ENCODE measurements at places on chromosomes 7 and 10.

- no peak for DNase-seq
These were observed 155.7 kb downstream of the EBF3 start for GRCh38 chr10:129808092-129808983.

DNA sequence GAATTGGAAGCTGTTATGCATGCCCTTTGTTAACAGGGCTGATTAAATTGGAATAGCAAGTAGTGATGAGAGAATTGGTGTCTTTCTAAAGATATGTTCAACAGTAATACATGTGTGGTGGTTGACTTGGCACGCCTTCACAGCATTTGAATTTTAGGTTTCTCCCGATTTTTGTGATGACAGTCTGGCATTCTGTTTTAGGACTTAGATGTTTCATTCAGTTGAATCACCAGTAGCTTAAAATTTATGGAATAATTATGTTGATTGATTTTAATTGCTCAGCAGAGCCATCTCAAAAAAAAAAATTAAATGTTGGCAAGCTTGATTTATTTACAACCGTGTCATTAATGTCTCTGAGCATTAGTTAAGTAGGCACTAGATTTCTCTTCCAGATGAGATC lies 219.7 kb downstream of the CSTF2T start:
- no peak for DNase-seq

GRCh38 chr7:150377196-150377595 lies 1.9 kb upstream of the ZNF775 start:
- no peak for DNase-seq

GRCh38 chr7:139875821-139876241 lies 46.8 kb downstream of the TBXAS1 start:
- no peak for DNase-seq

GRCh38 chr10:85888559-85888958 lies 478.0 kb downstream of the GRID1 start:
- no peak for DNase-seq

DNA sequence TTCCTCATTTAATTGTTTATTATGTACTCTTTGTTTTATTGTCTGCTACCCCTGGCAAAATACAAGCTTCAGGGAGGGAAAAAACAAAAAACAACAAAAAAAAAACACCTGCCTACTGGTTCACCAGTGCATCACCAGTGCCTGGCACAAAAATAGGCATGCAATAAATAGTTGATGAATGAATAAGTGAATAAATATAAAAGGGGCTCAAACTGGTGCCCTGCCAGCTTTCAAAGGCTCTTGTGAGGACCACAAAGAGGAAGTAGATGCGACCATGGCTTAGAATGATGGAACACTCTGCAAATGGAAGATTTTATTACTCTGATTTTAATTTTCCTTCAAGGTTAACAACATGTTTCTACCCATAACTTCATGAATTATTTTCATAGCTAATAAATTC lies 213.0 kb upstream of the INHBA start:
- no peak for DNase-seq
